HT1080 (cell line): ENCODE measurements at places on chromosomes 1 and 21. TPM values are rescaled to one million over a fixed set of nuclear protein-coding genes. Genes with fewer than 3 reads are reported as not detected.
A peak's percentile ranks its signal among the peaks of the same experiment; 100 is the strongest.

- no peak for DNase-seq
Measured at GRCh38 chr1:184655185-184655584, 99.5 kb downstream of the EDEM3 start.

The CLCNKB gene
- total RNA-seq = not detected in 2 replicates

DNA sequence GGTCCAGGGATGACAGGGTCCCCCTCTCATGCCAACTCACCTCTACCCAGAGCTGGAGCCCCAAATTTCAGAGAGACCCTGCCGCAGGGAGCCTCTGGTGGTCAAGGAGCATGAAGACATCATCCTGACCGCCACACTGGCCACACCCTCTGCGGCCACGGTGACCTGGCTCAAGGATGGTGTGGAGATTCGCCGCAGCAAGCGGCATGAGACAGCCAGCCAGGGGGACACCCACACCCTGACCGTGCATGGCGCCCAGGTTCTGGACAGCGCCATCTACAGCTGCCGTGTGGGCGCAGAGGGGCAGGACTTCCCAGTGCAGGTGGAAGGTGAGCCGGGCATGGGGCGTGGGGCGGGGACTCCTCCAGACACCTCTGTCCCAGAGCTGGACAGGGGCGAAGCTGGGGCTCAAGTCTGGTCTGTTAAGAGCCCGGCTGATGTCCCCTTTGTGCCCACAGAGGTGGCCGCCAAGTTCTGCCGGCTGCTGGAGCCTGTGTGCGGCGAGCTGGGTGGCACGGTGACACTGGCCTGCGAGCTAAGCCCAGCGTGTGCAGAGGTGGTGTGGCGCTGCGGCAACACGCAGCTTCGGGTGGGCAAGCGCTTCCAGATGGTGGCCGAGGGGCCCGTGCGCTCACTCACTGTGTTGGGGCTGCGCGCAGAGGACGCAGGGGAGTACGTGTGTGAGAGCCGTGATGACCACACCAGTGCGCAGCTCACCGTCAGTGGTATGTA is 66.0 kb downstream of the OBSCN start:
- no peak for DNase-seq

DNA sequence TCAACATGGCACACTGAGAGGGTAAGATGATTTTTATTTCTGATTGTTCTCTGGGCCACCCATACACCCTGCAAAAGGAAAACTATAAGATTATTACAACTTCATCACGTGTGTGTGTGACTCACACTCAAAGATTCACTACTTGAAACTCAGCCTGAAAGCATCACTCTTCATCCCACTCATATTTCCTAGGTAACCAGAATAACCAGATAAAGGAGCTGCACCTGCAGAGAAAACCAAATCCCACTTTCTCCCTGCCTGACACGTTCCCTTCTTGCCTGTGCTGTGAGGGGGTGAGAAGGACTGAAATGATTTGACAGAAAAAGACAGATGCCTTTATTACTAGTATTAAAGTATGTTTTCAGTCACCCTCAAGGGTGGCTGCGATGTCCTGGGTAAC is 131.6 kb downstream of the TGFBR3 start:
- peak; percentile 58 for DNase-seq

The TSPAN1 gene
- 0.77 and 2.4 TPM in 2 replicates for total RNA-seq

GRCh38 chr21:45035477-45035848 is 38.9 kb upstream of the ADARB1 start:
- DNase-seq = no peak

- no peak for DNase-seq
Measured at GRCh38 chr1:229156872-229157271, 114.0 kb upstream of the RAB4A start.

- no peak for DNase-seq
Measured at GRCh38 chr1:186225096-186225495, 150.0 kb downstream of the TPR start.

DNA sequence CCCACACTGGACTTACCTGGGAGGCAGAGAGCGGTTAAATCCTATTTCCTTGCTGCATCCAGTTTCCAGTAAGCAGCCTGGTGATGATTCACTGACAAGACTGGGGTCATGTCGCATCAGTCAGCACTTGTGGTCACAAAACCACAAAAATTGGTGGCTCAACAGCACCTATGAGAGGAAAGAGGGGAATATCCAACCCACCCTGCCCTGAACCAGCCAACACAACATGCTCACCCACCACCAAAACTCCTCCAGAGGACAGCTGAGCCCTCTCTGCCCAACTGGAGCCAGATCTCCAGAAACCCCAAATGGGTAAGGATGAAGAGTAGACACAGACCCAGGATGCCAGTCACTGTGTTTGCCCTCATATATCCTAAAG is 64.0 kb downstream of the CD46 start:
- DNase-seq = peak; percentile 75

DNA sequence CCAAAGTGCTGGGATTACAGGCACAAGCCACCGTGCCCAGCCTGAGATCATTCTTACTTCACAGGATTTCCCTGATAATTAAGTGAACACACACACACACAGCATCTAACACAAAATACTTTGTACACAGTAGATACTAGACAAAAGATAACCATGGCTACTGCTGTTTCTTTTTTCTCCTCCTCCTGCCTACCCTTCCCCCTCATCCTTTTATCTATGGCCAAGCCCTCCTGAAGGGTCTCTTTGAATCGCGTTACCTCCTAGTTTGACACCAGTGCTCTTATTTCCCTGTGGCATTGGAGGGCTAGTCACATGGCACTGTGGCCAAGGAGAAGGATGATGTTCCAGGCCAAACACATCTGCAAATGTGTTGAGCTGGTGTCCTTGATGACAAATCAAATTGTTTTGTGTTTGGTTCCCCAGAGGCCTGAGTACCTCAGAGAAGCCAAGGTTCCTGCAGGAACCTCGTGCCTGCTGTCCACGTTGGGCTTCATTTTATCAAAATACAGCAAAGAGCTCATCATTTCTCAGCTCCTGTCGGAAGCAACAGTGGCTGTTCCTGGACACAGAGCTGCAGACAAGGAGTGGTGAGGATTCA is 20.6 kb downstream of the NDUFS5 start:
- DNase-seq = no peak

DNA sequence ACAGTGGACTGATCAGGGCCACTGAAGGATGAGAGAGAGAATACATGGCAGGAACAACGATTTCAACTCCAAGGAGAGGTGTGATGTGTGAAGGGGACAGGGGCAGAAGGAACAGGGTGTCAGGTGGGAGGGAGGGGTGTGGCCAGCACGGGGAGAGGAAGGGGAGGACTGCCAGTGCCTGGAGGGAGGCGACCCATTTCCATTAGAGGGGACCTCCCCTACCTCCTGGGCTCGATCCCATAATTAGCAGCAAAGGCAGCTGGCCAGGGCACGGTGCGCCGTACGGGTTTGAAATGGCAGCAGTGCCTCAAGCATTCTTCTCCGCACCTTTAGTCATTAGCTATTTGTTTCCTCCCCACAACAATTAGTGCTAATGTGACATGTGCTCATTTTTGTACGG is 22.7 kb downstream of the CRYAA start:
- no peak for DNase-seq

DNA sequence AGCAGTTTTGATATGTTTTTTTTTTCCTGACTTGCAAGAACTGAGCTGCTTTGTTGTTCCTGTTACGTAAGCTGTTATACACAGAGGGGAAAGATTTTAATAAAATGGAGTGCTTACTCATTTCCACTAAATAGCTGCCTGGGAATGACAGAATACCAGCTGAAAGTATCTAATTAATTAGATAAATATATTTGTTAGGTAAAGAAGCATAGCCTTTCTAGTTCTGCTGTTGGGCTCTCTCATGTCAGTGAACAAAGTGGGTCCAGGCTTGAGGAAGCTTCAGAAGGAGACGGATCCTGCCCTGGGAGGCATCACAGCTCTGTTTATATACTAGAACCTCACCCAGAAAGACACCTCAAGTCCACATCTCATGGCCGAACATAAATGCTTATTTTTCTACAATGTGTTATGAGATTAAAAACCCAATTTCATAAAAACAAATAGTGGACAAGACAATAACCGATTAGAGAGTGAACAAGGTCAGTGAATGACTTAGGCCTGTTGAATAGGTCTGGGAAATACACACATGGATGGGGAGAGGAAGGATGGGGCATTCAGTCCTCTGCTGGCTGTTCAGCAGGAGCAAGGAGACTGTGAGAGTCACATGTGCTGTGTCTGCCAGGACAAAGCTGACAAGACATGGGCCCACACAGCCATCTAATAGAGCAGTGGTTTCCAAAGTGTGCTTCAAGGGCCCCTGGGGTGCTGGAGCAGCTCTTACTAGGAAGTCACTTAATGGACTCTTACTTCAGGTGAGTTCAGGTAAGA is 20.6 kb downstream of the TRAF5 start:
- no peak for DNase-seq

GRCh38 chr21:42558846-42559245 is 45.2 kb downstream of the SLC37A1 start:
- DNase-seq = no peak

DNA sequence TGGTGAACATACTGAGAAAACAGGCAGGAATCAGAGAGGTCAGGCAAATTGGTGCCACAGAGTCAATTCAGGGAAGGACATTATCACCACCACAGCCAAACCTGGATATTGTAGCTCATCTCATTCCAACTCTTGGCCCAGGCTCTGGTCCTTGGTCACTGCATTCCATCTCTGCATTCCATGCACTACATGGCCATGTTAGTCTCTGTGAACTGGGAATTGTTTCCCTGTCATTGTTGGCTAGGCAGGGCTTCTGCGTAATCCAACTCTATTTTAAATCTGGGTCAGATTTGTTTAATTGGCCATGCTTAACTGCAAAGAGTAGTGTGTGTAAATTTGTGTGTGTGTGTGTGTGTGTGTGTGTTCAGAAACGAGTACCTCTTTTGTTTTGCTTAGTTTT is 837.6 kb upstream of the ADAMTS5 start:
- DNase-seq = no peak

DNA sequence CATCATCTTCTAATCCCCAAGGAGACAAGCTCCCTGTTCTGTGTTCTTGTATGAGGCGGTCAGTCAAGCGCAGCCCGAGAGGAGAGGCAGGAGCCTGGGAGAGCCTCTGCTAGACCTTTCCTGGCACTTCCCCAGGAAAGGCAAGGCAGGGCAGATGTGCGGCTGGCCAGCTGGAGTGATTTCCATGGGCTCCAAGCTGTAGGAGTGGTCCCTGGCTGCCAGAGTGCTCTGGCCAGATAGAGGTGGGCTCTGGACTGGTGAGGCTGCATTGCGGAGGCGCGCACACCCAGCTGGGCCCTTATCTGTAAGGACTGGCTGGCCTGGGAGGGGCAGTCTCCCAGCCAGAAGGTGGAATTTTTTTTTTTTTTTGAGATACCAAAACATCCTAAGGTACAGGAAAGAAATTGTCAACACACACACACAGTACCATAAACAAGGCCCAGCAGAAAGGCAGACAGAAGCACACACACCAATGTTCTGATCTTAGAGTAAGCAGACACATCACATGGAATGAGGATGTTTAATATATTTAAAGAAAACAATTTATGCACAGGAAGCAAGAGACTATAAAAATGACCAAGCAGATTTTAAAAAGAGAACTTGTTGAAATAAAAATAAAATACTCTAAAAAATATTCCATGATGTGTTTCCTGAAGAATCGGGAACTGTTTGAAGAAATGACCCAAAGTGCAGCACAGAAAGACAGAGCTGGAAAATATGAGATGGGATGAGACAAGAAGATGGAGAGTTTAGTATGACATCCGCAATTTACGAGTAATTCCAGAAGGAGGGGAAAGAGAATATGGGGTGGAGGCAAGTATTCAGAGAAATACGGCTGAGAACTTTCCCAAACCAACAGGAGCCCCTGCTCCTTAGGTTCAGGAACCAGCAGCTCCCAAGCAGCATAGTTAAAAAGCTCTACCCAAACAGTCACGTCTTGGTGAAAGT is 13.4 kb downstream of the IBA57 start:
- DNase-seq = no peak

The CSMD2 gene
- total RNA-seq = 2.1 and 2.3 TPM in 2 replicates

The COL18A1 gene
- 4.2 TPM in 2 replicates for total RNA-seq

GRCh38 chr1:39657402-39657801 is 14.5 kb downstream of the NT5C1A start:
- no peak for DNase-seq

The KCNAB2 gene
- total RNA-seq = 31.6 and 34.1 TPM in 2 replicates

The RAB3B gene
- 20.5 and 23.3 TPM in 2 replicates for total RNA-seq

The ANKRD34A gene
- total RNA-seq = 0.94 and 1.1 TPM in 2 replicates
